Kidney tubule cell (primary cell): ENCODE measurements at places on chromosomes 2 and 18.
A peak's percentile ranks its signal among the peaks of the same experiment; 100 is the strongest.

DNA sequence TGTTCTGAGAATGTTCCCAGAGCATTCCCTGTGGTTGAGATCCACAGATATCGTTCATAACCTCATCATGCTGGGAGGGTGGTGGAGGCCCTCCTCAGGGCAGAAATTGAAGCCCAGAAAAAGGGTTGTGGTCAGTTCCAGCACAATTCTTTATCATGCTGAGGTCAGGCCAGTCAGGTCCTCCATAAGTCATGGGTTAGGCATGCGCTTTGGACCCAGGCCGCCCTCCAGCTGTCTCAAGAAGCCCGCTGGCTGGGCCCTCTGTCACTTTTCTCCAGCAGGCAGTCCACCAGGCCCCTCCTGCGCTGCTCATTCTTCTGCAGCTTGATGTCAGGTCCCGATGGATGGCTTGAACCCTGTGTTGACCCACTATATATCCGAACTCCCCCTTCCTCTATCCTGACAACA is 151.1 kb upstream of the NT5C1B start:
- DNase-seq = no peak

DNA sequence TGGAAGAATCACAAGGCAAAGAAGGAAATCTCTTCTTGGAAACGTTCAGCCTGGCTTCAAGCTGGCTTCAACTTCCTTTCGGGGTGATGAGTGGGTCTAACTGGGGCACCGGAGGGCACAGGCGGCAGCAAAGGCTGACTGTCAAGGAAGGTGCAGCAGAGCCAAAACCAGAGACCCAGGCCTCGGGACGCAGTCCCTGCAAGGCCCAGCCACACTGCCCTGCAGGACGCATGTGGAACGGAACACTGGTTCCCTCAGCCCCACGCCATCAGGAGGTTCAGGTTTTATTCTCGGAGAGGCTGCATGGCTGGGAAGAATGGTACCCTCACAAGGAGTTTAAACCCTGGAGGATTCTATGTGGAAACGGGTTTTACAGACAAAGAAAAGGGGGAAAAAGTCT is 165.5 kb downstream of the HDAC4 start:
- DNase-seq = no peak

DNA sequence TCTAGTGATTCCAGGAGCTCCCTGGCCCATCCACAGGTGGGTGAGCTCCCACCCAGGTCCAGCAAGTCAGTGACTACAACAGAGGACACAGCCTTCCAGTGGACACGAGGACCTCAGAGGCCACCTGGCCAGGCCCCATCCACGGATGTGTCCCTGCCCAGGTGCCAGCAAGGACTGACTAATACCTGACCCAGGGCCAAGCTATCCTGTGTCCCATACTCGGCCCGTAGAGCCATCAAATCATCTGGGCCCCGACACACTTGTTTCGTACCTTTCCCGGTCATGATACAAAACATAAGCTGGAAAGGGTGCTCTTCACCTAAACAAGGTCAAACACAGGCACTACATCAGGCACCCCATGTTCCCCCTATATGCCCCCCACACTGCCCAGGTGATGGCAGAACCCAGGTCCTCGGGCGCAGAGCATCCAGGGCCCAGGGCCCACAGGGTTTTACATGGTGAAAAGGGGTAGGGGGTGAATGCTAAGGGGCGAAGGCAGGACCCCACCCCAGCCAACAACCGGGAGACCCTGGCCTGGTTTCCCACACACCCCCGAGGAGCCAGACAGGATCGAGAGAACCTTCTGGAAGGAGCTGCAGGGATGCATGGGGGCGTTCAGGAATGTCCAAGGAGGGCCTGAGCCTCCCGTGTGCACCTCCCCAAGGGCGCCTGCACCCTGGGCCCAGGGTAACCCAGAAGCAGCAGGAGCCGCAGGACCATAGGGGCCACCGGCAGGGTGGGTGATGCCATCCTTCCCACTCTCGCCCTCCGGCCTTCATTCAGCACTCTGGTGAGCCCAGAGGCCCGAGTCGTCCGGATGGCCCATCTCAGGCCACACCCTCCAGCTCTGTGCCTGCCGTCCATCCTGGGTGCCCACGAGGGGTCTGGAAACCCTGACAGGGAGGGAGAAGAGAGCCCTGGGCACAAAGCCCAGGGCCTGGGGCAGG is 94.3 kb downstream of the HDAC4 start:
- DNase-seq = no peak

DNA sequence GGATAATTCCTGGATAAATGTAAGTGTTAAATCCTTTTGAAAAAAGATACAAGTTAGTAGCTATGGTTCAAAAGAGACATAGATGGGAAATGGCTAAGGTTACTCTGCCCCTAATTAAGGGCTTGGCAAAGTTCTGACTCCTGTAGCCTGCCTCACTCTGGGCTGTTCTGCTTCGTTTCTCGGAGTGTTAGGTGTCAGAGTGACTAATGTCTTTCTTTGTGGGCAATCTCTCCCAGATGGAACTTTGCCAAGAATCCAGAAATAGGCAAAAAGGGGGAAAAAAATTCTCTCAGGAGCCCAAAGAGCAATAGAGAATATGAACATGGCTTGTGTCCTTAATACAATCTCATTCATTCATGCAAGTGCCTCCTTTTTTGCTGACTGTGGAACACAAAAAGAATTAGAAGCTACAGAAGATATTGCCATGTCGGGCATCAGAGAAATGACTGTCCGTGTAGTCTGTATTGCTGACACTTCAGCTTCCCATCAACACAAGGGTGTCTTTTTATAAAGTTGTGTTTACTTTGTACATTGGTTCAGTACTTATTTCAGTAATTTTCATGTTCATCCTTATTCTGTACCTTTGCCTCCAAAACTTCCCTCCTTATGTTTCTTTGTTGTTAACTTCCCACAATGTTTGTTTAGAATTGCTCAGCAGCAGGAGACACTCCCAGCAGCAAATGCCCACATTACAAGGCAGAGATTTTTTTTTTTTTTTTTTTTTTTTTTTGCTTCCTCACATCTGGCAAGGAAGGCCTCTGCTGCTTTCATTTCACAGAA is 134.0 kb downstream of the FTCDNL1 start:
- DNase-seq = peak; percentile 71

GRCh38 chr2:129909651-129910418 is 69.6 kb upstream of the RAB6C start:
- no peak for DNase-seq

DNA sequence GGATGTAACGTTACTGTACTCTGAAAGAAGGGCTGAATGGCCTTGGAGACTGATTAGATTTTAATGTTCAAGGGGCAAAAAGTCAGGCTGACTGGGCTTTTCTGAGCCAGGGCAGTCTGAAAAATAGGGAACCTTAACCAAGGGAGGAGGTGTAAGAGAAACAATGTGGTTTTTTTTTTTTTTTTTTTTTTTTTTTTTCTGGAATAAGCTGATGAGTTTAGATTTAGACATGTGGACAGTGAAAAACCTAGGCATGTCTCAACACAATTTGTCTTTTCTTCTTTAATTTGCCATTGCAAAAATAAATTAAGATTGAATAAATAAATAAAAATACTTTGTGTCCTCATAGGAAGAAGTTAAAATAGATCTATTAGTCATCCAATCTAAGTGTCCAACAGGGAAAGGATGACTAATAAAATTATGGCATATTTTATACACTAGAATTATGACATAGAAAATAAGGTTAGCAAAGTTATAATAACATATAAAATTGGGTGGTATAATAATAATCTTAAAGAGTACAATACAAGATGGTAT is 237.6 kb upstream of the TRIB2 start:
- no peak for DNase-seq

DNA sequence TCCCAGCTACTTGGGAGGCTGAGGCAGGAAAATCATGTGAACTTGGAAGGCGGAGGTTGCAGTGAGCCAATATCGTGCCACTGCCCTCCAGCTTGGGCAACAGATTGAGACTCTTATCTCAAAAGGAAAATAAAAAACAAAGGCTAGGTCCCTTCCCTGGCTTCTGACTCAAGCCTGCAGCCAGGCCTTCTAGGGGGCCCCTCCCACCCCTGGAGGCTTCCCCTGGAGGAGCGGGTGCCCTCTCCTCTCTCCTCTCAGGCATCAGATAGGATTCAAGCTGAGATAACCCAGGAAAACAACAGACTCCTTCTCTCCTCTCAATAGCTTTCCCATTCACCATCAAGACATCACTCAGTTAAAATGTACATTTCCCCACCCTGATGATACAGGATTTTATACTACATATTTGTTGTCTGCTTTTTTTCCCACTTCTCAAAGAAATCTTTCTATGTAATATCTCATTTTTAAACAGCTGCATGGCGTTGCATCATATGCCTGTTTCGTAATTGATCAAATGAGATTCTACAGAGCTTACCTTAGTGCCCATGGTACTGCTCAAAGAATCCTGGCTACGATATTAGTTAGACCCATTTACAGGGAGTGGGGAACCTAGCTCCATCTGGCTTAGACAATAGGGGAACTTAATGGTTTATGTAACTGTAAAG is 20.6 kb upstream of the C2orf72 start:
- DNase-seq = no peak

- DNase-seq = no peak
Observed at GRCh38 chr18:77098538-77099174, 33.9 kb downstream of the MBP start.

GRCh38 chr2:108632332-108633160 is 86.7 kb upstream of the RANBP2 start:
- no peak for DNase-seq

DNA sequence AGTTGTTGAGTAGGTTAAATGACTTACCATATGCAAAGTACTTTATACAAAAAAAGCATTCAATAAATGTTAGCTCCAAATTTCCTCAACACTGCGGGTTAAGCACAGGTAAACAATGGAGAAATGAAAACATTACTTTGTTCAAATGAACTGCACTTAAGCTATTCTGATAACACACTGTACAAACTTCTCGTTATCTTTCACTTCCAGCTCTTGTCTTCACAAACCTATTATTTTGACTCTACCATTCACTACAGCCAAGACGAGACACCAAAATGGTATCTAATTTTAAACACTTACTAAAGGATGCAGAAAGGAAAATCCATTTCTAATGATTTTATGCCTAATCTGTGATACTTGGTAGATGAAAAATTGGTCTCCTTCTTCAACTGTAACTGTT is 43.8 kb downstream of the SLC40A1 start:
- DNase-seq = no peak
